Stimulated activated CD4-positive, alpha-beta T cell treated with anti-CD3 and anti-CD28 coated beads, Interleukin-1b, Interleukin-23, amount 100 ng/mL, for 48 hours (primary cell): ENCODE measurements at places on chromosomes 4 and X.

GRCh38 chrX:7711167-7711566, 131.8 kb upstream of the VCX start:
- no peak for DNase-seq

- DNase-seq = no peak
Measured at GRCh38 chr4:94165256-94165655, 42.4 kb upstream of the SMARCAD1 start.

DNA sequence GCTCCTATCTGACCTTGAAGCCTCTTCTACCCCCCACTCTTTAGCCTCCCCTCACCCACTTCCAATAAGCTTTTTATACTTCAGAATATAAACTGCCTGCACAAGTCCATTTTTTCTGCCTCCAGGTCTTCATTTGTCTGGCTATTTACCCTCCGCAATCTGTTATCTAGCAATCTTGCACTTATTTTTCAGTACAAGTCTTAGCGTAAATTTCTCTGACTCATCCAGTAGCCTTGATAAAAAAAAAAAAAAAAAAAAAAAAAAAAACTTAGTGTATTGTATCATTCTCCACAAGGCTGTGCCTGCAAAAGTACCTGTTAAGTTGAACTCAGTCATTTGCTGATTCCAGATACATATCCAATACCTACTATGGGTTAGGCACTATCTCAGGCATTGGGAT, 219.5 kb upstream of the DKK2 start:
- no peak for DNase-seq

DNA sequence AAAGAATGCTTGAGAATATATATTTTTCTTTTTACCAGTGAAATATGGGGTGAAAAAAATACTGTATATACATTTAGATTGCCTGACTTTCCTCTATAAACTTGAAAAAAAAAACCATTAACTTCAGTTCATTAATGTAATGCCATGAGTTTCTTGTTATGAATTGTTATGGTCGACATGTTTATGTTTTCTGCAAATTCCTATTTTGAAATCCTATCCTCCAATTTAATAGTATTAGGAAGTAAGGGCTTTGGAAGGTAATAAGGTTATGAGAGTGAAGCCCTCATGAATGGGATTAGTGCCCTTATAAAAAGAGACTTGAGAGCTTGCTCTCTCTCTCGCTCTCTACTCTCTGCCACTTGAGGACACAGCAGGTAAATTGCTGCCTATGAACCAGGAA, 211.4 kb downstream of the LDB2 start:
- no peak for DNase-seq

GRCh38 chr4:100581337-100581736, 63.5 kb upstream of the EMCN start:
- no peak for DNase-seq

DNA sequence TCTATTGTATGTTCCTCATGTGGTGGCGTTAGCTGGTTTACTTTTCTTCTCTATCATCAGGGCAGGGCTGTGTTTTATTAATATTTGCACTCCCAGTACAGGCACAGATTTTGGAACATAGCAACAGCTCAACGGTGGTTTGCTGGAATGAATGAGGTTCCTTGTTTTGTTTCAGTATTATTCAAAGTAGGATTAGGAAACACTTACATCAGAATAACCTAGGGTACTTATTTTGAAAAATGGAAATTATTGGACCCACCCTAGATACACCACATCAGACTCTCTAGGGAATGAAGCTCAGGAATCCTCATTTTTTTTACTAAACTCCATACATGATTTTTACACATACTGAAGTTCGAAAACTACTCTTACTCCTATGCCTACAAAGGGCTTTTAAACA, 108.8 kb upstream of the ENPEP start:
- no peak for DNase-seq

- no peak for DNase-seq
Measured at GRCh38 chr4:113447061-113447460, 314.5 kb downstream of the CAMK2D start.

DNA sequence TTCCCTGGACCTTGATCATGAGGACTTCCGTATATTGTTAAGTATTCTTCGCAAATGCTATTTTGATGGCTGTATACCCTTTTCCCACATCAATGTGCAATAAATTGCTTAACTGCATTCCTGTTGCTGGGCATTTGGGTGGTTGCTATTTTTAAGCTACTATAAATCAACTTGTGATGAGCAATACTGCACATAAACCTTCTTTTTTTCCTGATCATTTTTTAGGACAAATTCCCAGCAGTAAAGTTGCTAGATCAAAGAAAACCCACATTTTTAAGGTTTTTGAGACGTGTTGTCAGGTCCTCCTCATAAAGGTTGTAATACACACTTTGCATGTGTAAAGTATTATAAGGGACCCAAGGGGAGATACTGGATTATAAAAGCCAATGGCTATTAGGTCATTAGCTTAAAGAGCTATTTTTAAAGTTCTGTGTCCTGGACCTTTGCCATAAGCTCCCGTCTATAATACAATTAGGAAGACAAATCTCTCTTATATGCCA, 35.6 kb downstream of the LIMCH1 start:
- no peak for DNase-seq

DNA sequence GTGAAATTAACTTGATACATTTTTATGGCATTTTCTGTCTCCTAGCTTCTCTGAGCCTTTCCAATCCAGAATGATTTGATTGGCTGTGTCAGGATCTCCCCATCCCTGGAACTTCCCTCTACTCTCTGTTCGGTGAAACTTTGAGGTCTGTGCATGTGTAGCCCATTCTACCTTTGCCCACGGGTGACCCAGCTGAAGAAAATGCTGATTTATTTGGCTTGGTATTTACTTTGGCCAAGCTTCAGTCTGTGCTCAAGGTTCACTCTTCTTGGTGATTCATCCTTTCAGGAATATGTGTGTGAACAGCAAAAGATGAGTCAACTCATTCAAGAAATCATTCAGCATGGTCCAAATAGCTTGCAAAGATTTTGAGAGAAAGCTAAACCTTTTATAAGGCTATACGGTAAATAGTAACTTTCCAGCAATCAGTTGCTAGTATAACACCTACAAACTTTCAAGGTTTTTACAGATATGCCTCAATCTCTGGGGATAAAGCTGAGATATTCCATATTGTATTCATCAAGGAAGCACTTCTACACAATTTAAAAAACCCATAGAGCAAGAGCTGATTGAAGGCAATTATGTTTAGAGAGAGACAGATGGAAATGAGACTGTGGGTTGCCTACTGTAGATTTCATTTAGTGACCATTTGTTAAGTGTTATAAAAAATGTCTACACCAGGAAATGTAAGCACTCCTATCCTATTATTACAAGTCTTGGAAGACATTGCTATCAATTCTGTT, 233.9 kb upstream of the CXXC4 start:
- no peak for DNase-seq

- no peak for DNase-seq
Measured at GRCh38 chrX:55714161-55714560, 3.4 kb upstream of the RRAGB start.

DNA sequence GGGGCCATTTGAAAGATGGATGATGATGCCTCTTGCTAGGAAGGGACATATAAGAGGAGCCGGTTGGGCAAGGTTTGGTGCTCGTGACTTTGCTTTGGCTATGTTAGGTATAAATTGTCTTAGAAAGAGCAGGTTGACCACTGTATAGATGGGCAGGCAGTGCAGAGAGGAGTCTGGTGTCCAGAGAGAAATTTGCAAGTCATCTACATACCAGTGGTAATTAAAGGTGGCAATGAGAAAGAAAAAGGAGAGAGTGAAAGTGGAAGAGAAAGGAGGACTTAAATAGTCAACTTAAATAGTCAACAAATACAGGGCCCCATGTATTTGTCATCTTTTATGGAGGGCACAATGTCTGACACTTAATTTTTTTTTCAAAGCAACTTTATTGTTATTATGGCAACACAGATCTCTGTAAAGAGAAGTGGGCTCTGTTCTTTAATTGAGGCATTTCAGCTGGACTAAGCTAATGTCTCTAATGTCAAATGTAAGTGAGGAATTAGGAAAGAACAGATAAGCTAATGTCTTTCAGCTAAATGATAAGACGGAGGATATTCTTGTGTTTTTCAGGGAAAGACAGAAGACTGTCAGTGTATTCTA, 75.4 kb upstream of the ANXA3 start:
- DNase-seq = no peak

DNA sequence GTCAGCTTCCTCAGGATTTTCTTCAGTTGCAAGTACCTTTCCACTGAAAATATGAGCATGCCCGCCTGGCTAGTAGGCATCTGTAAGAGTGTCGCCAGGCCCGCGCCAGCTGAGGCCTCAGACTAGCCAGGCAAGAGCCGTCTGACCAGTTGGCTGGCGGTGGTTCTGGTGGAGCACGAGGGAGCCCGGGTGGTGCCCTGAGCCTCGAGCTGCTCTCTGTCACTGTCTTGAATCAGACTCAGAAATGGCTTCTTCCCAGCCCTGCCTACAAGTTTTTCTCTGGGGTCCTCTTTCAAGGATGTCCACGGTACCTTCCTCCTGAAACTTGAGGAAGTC, 11.9 kb downstream of the GRPEL1 start:
- no peak for DNase-seq

GRCh38 chrX:4485912-4486311, 772.5 kb upstream of the PRKX start:
- no peak for DNase-seq

GRCh38 chr4:98838977-98839618, 89.8 kb downstream of the EIF4E start:
- DNase-seq = no peak

GRCh38 chrX:133849676-133850075, 135.7 kb downstream of the GPC3 start:
- DNase-seq = no peak

GRCh38 chr4:181647396-181648147, 595.6 kb upstream of the TENM3 start:
- no peak for DNase-seq

DNA sequence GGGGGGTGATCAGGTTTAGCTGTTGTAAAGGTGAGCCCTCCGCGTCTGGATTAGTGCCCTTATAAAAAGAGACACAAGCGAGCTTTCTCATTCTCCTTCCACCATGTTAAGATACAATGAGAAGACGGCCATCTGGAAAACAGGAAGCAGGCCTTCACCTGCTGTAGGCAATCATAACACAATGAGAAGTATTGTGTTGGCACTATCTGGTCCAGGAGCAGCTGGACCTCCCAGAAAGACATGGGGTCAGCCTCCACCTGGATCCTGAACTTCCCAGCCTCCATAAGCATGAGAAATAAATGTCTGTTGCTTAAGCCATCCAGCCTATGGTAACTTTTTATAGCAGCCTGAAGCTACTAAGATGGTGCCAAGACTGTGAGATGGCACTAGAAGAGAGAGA, 8.6 kb upstream of the SMIM20 start:
- no peak for DNase-seq

DNA sequence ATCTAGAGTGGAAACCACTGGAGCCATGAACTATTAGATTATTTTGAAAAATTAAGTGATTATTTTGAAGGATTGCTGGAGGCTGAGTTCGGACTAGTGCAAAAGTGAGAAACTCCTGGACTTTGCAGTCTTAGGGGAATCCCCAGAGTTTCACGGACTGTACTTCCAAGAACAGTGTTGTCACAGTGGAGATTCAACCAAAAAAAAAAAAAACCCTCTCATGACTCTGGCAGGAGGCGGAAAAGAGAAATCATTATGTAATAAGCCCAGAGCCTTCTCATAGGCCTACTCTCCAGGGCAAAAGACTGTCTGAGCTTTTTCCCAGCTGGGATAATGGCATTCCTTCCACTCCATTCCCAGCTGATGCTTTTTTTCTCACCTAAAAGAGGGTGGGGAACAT, 16.8 kb upstream of the C4orf51 start:
- DNase-seq = no peak

- DNase-seq = no peak
Measured at GRCh38 chr4:103786014-103786413, 66.2 kb upstream of the TACR3 start.

DNA sequence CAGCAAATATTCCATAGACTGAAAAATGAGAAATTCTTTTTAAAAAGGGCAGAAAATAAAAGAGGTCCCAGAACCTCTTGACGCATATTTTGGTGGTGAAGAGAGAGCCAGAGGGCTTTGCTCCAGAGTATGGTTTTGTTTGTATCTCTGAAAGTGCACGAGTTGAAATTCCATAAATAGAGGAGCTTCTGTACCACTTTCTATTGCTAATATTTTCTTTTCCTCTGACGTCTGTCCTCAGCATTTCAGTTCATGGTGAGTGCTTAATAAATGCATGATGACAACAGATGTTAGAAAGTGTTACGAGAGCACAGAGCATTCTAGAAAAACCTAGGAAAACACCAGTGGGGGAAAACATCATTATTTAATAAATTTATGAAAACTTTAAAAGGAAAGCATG, 145.6 kb downstream of the AMELX start:
- no peak for DNase-seq

DNA sequence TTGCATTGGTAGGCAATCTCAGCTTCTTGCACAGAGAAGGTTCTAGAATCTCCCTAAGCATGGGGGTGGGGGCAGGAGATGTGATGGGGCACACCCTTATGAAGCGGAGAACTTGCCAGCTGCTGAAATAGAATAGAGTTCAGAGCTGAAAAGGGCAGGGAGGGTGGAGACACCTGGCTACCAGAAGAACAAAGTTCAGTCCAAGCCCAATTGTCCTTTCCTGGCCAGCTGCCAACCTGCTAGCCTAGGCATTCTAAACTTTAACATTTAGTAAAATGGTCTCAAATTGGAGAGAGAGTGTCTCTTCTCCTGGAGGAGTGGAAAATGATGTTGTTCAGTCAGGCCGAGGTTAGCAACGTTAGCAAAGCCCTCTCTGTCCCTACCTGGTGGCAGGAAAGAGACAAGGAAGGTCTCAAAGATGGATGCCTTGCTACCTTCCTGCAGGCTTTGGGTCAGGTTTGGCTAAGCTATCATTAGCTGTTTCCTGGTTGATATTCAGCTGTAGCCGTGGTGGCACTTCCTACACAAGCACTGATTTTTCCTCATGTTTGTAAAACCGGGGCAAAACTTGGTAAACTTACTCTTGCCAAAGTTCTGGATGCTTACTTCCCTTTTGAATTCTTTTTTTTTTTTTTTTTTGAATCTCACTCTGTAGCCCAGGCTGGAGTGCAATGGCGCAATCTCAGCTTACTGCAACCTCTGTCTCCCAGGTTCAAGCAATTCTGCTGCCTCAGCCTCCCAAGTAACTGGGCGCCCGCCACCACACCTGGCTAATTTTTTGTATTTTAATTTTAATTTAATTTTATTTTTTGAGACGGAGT, 34.7 kb upstream of the NYX start:
- no peak for DNase-seq

- DNase-seq = no peak
Measured at GRCh38 chr4:119268466-119268865, 53.5 kb downstream of the FABP2 start.

- no peak for DNase-seq
Measured at GRCh38 chr4:90027565-90027964, 99.6 kb upstream of the CCSER1 start.

GRCh38 chrX:39063702-39064101, 262.4 kb downstream of the MID1IP1 start:
- no peak for DNase-seq

DNA sequence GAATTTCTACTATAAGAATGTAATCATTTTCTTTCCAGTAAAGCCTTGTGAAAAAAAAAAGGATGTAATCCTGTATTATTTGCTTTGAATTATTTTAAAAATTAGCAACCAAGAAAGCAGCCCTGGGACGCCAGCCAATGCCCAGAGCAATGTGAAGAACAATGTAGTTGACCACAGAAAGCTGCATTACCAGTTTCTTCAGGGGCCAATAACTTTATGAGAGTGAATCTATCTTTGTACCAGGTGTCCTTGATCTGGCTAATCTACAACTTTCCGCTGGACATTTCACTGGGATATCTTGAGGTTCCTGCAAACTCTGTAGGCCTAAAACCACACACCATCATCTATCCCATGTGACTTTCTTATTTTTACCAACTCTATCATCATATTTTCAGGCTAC, 7.6 kb upstream of the KLHL2 start:
- no peak for DNase-seq

GRCh38 chr4:37533286-37534033, 152.7 kb downstream of the RELL1 start:
- DNase-seq = no peak
